CD8-positive, alpha-beta T cell (primary cell): ENCODE measurements at places on chromosomes 2 and 18.

GRCh38 chr2:236646441-236646840 lies 76.8 kb downstream of the ACKR3 start:
- DNase-seq = no peak

DNA sequence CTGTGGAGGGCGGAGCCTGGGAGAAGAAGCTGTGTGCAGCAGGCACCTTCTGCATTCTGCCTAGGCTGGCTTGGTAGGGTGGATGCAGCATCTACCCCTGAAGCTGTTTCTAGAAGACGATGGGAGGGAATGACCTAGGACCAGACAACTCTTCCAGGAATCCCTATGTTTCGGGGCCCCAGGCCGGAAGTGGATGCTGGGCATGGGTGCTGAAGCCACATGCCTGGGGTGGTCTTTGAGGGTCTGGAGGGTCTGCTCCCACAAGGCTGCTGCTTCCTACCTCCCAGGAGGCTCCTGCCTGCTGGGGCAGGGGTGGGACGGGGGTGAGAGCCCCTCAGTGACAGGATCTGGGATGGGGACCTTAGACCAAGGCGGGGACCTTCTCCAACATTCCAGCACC lies 61.0 kb downstream of the CIB4 start:
- no peak for DNase-seq

DNA sequence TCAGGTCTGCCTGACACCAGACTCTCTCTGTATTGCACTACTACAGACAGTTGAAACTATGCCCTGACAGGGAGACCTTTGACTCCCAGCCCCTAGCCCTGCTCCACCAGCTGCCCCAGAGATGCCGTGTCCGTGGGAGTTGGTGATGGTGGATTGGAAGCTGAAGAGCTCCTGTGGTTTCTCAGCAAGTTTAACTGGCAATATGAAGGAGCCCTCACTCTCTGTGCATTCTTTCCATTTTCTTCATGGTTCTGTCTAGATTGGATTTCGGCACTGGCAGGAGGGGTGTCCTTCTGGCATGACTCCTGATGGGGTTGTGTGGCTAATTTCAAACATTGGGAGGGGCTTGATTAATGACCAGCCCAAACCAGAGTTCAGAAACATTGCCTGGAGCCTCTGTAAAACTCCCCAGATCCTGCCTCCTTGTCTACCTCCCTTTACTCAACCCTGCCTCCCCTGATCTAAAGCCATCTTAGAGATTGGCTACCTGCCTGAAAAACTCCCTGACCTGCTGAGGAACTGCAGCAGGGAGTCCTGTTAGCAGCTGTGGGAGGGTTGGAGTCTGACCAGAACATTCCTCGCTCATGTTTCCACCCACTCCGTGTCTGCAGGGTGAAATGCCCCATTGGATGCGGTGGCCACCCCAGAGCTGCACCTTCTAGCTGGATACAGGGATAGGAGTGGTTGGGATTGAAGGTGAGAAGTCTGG lies 206.9 kb upstream of the SPRED2 start:
- DNase-seq = no peak

GRCh38 chr2:43152741-43153647 lies 73.4 kb downstream of the ZFP36L2 start:
- DNase-seq = no peak

DNA sequence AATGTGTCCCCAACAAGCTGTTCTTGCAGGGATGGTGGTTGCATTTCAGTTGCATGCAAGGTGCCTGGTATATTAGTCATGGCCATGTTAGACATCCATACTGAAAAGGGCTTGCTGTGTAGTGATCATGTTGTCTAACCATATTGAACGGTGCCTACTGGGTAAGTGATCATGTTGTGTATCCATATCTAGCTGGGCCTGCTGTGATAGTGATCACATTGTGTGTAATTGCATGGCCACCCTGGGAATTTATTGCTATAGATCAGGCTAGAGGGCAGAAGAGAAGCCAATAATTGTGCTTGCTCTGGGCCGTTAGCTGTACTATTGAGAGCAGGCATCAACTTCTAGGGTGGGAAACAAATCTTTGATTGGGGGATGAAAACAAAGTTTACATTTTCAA lies 9.8 kb upstream of the EPC2 start:
- no peak for DNase-seq

DNA sequence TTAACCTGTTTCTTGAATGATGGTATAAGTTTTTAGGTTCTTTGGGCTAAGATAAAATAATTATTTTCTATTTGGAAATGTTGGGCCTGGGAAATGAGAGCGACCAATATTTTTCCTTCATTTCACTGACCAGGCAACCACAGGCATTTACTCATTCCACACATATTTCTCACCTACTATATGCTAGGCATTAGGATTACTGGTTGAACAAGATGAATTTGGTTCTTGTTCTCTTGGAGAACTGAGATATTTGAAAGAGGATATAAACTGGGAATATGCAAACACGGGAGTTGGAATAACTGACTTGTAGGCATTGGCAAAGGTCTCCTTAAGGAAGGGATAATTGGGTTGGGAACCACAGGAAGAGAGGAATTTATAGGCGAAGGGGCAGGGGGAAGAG lies 3.9 kb upstream of the MYL1 start:
- DNase-seq = no peak

- no peak for DNase-seq
Measured at GRCh38 chr2:17515652-17516051, 2.6 kb downstream of the RAD51AP2 start.

GRCh38 chr2:163173591-163173990 lies 335.0 kb upstream of the KCNH7 start:
- no peak for DNase-seq

GRCh38 chr2:50006327-50006726 lies 852.0 kb upstream of the FSHR start:
- no peak for DNase-seq

GRCh38 chr18:5817816-5818215 lies 77.5 kb downstream of the TMEM200C start:
- no peak for DNase-seq

DNA sequence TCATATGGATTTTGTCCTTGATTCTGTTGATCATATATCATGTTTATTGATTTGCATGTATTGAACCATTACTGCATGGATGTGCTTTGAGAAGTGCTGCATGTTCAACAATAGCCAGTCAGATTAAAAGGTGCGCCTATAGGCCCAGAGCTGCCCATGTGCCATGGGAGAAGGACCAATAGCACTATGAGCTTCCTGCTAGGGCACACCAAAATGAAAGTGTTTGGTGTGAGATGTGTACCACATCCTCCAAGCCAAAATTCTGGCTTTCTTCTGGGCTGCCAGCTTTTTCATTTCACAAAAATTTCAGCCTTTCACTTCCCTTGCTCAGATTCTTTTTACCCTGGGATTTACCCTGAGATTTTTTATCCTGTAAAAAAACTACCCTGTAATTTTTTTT lies 34.8 kb upstream of the MMADHC start:
- no peak for DNase-seq

DNA sequence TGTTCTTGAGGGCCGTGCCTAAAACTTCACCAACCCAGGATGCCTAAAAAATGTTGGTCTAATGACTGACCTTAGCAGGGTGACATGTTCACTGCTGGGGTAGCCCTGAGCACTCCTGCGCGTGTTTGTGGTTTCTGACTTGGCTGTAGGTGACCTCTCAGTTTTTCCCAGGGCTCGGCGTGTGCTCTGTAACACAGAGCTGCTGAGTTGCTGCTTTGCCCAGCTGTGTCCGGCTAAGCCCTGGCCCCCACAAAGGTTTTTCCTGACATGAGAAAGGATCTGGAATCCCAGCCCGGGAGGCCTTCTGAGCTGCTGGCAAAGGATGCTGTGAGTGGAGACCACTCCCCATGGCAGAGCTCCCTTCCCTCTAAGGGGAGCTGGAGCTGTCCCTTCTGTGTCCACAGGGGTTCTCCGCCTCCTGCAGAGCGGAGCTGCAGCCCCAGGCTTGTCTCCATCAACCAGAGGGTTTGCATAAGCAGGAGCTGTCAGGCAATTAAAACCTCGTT lies 52.7 kb downstream of the CRIM1 start:
- no peak for DNase-seq

- no peak for DNase-seq
Measured at GRCh38 chr2:211854832-211855231, 683.8 kb downstream of the ERBB4 start.

DNA sequence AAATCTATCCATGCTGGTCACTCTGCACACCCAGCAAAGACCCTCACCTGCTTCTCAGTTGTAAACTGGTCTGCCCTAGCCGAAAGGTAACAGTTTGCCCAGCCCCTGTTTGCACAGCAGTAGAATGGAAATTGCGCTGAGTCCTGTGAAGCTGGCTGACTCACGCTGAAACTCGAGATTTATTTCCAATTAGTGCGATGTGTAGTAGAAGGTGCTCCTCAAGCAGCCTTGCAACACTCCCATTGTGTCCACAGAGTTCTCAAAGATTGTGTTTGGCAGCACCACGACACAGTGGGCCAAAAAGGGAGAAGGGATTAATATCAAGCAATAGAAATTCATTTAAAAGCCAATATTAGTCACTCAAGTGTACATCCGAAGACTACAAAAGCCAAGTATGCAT lies 21.7 kb upstream of the APCDD1 start:
- no peak for DNase-seq

DNA sequence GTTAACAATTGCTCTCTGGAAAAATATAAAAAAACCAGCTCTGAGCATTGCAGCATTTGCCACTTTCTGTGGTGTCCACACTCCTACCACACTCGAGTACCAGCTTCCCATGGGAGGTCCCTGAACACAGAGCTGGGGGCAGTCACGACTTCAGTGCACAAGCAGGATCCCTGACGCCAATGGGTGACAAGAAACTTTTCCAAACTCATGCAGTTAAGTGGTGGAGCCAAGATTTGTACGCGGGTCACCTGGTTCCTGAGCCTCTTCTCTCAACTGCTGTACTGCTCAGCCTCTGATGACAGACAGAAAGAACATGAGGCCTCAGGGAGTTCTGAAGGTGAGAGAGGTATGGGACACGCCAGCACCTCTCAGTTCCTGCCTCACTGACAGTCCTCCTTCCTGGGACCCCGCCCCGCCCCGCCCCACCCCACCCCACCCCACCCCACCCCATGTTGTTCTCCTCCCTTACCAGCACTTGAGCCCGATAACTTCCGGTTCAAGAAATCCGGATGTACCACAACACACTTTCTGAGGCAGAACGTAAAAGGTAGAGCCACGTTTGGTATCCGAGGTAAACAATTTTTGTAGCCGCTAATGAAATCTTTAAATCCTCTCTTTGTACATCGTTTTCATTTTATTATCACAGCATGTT lies 287.6 kb downstream of the MYCN start:
- DNase-seq = no peak

GRCh38 chr2:226970362-226970761 lies 134.5 kb downstream of the RHBDD1 start:
- DNase-seq = no peak

DNA sequence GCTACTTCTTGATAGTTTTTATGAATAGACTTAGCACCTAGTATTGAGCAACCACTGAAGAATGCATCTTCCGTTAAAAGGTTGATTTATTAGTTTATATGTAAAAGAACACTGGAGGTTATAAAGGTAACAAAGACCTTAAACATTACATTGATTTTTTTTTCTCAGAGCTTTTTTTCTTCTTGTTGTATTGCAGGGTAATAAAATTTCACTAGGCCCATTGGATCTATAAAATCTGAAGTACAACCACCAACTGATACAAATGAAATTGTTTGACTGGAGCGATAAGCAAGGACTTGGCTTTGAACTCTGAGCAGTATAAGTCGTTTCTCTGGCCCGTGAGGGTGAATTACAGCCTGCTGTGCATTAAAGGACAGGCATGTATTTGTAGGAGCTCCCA lies 344.0 kb downstream of the LRRTM1 start:
- no peak for DNase-seq

GRCh38 chr18:44232500-44232899 lies 448.2 kb upstream of the SETBP1 start:
- DNase-seq = no peak

- no peak for DNase-seq
Measured at GRCh38 chr2:113940891-113941290, 51.0 kb downstream of the ACTR3 start.

GRCh38 chr2:177998006-177998405 lies 74.6 kb downstream of the PDE11A start:
- DNase-seq = no peak

GRCh38 chr2:26380281-26380680 lies 21.4 kb upstream of the DRC1 start:
- DNase-seq = no peak

DNA sequence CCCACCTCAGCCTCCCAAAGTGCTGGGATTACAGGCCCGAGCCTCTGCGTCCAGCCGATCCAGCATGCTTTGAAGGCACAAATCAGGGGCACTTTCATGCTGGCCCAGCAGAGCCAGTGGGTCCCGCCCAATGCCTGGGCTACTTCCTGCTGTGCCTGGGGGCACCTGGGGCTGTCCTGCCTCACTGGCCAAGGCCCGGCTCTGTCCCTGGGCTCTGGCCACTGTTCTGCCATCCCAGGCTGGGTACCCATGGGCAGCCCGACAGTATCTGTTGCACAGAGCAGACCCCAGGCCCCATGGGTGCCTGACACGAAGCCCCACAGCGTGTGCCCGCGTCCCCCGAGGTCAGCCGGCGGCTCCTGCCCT lies 6.8 kb upstream of the GAL3ST2 start:
- no peak for DNase-seq

DNA sequence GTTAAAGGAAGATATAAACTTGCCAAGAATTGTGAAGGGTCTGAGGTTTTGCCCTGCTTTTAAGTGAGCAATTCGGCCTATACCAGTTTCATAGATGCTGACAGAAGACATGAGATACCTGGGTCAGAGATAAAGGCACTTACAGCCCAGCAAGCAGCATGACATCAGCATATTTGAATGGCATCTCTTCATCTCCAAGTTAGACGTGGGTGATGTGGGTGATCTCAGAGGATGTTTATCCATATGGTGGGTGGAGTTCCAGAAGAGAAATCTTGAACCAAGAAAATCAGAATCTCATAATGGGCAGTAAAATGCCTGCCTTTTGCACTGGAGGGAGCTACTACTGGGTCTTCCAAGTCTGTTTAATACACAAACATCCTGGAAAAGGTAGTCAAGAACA lies 44.7 kb downstream of the GYPC start:
- no peak for DNase-seq

DNA sequence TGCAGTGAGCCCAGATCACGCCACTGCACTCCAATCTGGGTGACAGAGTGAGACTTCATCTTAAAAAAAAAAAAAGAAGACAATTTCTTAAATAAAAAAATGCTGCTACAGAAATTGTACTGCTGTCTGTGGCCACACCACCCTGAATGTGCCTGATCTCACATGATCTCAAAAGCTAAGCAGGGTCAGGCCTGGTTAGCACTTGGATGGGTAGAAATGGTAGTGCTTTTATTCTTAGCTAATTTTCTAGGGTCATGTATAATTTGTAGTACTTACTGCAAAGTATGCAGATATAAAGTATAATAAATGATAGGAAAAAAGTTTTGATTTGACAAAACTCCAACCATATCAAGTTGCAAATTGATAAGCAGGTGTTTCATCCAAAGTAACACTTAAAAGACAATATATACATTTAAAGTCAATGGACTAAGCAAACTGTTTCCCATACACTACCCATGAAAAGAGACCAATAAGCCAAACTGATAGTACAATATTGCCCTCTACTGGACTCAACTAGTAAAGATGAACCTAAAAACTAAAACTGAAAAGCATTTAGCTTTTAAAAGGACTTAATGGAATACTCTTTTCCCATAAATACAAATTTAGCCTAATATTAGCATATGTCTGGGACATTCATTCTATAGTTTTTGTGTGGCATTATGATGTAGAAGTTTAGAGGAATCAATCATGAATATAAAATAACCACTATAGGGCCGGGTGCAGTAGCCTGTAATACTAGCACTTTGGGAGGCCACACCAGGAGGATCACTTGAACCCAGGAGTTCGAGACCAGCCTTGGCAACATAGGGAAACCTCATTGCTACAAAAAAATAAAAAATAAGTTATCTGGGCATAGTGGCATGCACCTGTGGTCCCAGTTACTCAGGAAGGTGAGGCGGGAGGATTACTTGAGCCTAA lies 18.6 kb upstream of the PEX13 start:
- DNase-seq = no peak
